ENCODE measurements at places on chromosomes 11 and 22.
A peak's percentile ranks its signal among the peaks of the same experiment; 100 is the strongest.

GRCh38 chr11:93564895-93565294 lies 21.7 kb upstream of the SMCO4 start:
- no peak for DNase-seq

- no peak for DNase-seq
Observed at GRCh38 chr11:126121296-126121695, 58.6 kb upstream of the CDON start.

GRCh38 chr11:36718451-36718850 lies 120.4 kb upstream of the RAG2 start:
- no peak for DNase-seq

DNA sequence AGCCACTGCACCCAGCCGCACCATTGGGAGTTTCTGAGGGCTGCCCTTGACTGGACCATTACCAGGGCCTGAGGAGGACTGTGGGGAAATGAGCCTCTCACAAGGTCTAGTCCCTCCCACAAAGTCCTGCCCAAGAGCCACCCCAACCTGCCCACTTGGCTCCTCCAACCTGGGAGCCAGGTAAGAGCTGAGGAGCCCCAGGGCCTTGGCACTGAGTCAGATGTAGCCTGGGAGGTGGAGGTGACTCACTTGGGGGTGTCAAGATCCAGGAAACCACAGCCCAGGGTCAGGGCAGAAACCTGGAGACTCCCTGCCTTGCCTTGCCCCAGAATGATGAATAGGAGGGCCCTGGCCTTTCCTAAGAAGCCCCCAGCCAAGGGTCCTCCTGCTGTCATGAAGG lies 25.8 kb upstream of the P2RY2 start:
- DNase-seq = no peak

GRCh38 chr22:36026741-36027140 lies 1.9 kb downstream of the RBFOX2 start:
- no peak for DNase-seq

DNA sequence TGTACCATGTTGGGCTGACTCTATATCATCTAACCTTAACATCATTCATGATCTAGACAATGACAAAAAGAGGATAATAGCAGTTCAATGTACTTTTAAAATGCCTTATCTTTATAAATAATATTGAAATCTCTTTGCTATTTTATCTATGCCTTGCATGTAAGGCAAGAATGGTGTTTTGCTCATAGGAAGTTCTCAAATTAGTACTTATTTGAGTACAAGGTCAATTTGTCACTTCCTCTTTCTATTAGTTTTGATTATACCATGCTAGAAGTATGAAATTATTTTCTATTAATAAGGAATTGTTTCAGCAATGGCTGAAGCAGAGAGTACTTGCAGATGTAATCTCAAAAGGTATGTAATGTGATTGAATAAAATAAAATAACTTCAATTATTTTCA lies 1285.4 kb upstream of the TENM4 start:
- DNase-seq = no peak

DNA sequence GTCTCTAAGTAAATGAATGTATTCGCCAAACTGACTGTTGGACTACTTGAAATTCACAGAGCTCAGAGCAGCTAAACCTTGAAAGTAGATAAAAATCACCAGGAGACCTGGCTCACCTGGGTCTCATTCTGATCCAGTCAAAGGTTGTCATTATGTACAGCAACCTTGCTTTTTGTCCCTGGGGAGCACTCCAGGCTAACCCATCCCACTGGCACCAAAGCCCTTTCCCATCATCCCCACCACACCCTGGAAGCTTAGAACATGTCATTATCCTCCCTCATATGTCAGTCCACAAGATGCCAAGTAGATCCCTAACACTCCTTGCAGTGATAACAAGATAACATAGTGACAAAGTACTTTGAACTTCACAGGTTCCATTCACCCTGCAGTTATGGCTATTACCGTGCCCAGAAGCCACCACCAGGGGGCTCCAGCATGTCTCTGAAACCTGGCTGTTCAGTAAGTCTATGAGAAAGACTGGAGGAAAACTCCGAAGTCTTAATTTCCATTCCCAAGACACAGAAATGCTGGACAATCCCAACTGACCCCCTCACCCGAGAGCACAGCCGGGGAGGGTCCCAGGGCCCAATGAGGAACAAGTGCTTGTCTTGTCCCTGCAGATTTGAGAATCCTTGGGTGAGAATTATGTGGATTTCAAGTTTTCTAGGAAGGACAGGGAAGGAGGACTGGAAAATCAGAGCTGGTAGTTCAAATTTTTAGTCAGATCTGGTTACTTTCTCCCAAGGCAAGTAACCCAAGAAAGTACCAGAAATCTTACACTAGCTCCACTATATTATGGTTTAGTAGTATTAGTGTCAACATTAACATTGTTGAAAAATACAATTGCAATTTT lies 43.0 kb upstream of the USP47 start:
- peak; percentile 80 for DNase-seq

DNA sequence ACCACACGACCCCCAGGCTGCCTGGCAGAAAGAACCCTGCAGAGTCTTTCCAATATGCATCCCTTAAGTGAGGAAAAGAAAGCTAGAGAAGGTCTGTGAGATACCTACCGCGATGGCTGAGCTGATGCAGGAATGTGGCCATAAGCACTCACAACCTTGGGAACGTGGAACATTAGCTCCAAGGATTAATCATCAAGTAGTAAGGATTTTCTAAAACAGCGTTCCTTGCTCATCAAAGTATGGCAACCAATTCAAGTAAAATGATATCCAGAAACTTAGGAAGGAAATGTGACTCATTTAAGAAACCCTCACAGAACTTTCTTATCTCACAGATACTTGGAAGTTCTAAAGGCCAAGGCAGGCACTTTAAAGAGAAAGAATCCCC lies 12.8 kb downstream of the PACSIN2 start:
- no peak for DNase-seq

DNA sequence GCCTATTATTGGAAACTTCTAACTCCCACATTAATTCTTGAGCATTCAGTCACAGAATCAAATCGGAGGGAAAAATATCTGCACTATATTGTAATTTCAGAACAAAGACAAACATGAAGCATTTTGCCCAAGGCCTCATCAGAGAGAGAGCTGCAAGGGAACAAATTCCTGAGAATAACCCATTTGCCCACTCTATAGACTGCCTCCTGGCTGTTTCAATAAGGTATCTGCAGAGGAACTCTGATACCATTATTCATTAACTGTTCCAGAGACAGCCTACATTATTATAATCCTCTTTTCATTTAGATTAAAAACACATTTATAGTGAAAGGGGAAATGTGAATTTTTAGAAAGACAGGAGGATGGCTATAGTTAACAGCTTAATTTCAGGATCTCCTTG lies 663.9 kb downstream of the DLG2 start:
- DNase-seq = no peak

- no peak for DNase-seq
Observed at GRCh38 chr11:122405547-122406341, 249.8 kb upstream of the UBASH3B start.

DNA sequence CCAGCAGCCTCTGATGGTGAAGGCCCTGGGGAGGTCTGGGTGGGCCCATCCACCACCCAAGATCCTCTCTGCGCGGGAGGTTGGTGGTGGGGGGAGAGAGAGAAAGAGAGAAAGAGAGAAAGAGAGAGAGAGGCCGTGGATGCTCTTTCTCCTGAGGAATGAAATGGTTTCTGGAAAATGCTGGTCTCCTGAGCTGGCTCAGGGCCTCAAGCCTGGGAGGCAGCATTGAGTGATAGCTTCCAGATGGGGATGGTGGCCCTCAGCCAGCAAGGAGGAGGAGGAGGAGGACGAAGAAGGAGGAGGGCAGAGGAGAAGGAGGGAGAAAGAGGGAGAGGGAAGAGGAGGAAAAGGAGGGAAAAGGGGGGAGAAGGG lies 4.6 kb downstream of the TSPAN32 start:
- DNase-seq = no peak

- DNase-seq = no peak
Observed at GRCh38 chr11:123183391-123184099, 11.5 kb downstream of the CLMP start.

DNA sequence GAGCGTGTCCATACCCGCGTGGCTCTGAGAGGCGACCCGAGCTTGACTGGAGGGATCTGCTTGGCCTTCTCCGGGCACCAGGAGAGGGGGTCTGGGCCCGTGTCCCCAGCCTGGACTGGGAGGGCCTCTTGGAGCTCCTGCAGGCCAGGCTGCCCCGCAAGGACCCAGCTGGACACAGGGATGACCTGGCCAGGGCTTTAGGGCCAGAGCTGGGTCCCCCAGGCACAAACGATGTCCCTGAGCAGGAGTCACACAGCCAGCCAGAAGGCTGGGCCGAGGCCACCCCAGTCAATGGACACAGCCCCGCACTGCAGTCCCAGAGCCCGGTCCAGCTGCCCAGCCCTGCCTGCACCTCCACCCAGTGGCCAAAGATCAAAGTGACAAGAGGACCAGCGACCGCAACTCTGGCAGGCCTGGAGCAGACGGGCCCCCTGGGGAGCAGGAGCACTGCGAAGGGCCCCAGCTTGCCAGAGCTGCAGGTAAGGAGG lies 38.2 kb downstream of the TRIOBP start:
- no peak for DNase-seq

DNA sequence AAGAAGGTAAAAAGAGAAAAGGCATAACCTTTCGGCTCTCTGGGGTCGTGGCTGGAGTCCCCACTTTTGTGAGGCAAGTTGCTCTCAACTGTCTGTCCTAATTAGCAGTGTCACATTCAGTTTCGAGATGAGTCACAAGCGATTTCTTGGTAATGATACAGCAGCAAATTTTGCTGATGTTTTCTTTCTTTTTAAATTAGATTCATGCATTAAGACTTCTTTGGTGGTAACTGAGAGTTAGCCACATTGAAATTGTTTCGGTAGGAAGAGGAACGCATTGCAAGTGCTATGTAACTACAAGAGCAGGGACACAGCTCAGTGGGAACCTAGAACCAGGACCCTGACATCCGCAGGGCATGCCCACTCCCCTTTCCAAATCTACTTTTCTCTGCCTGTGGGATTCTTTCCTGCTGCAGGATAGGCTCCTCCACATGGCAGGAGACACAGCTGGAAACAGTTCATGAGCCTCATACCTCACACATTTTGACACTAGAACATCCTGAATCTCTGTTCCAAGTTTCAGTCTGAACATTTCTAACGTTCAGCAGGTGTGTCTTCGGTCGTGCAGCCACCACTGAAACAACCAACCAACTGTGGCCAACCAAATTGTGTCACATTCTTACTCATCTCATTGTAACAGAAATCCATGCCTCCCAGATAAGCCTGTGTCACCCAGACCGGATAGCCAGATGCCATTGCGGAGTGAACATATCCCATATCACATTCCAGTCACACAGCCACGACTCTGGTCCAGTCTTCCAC lies 987.6 kb downstream of the NTM start:
- peak; percentile 29 for DNase-seq

GRCh38 chr22:33518405-33518804 lies 401.9 kb downstream of the LARGE1 start:
- DNase-seq = no peak

DNA sequence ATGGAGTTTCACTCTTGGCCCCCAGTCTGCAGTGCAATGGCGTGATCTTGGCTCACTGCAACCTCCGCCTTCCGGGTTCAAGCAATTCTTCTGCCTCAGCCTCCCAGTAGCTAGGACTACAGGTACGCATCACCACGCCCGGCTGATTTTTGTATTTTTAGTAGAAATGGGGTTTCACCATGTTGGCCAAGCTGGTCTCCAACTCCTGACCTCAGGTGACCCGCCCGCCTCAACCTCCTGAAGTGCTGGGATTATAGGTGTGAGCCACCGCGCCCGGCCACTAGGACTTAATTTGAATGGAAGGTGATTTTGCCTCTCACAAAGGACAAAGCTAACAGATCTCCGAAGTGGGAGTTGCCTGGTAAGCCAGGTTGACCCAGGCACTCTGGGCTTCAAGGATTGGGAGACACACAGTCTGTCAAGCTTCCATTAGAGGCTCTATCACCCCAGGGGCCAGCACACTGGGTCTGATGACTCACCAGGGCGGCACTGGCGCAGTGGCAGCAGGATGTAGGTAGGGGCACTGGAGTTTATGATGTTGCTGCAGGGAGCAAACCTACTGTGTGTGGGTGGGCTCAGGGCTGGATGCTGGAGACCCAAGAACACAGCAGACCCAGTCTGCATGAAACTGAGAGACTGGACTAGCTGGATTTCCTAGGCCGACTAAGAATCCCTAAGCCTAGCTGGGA lies 17.8 kb upstream of the KCTD14 start:
- DNase-seq = no peak

DNA sequence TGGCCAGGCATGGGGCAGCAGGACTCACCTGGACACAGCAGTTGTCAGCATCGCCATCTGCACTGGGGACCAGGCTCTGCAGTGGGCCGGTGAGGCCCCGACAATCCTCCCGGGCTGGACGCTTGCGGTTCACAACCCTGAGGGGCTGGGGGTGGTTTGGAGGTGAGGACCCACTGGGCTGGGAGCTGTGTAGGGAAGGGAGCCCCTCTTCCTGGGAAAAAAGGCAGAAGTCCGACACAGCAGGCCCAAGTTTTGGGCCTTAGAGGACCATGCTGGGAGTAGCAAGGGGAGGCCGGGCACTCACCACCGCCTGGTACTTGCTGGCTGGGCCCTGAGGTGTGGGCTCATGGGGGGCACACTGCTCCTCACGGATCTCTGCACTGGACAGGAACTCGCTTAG lies 39.8 kb upstream of the KCNJ11 start:
- no peak for DNase-seq

GRCh38 chr11:65262381-65262680 lies 569 bp downstream of the POLA2 start:
- DNase-seq = no peak

DNA sequence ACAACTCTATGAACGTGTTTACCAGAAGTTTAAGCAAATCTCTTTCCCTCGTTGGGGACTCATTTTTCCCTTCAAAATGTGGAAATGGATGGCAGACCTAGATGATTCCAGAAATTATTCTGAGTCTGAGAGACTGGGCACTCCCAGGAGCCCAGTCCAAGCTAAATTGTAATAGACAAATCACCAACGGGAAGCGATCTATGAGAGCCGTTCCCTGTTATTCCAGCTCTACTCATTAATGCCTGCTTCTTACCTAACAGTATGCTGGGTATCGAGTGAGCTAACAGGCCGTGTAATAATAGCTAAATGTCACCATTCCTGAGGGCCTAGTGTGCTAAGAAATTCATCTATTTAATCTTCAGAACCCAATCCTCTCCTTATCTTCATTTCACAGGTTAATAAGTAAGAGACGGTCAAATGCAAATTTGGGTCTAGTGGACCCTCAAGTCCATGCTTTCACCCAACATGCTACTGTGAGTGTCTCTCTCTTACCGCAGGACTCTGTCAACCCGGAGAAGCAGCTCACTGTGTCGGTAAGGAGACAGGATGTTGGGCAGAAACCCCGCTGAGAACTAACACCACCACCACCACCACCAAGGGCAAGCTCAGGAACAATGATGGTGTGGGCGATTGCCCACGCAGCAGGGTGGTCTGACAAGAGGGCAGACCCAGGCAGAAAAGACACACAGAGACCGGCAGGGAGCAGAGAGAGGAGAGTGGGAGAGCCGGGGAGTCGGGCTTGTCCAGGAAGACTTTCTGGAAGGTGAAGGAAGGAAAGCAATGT lies 57.1 kb upstream of the TIMP3 start:
- DNase-seq = no peak

- DNase-seq = no peak
Observed at GRCh38 chr11:35953081-35953760, 9.4 kb downstream of the LDLRAD3 start.
